ENCODE measurements at places on chromosomes 16 and 17.

- DNase-seq: no peak
Observed at GRCh38 chr16:89973235-89973634, 24.7 kb downstream of the DEF8 start.

DNA sequence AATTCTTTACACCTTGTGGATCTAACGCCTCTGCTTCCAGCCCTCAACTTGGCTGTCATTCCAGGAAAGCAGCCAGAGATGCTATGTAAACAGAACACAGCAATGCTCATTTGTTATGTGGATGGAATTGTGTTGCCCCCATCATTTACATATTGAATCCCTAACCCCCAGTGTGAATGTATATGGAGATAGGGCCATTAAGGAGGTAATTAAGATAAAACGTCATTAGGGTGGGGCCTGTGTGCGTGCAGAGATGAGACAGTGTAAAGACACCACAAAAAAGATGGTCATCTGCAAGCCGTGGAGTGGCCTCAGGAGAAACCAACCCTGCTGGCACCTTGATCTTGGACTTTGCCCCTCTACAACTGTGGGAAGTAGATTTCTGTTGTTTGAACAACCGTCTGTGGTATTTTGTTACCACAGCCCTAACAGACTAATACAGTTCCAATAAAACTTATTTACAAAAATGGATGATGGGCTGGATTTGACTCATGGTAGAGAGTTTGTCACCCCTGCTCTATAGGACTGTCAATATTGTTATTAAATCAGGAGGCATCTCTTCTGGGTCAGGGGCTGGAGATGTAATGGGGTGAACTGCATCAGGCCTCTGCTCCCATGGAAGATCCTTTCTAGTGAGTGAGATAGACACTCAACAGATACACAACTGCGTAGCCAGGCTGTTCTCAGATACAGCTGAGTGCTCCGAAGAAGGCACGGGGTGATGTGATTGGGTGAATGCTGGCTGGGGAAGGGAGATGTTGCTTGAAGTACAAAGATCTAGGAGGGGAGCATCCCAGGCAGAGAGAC, 339.0 kb downstream of the SNX29 start:
- DNase-seq: no peak

DNA sequence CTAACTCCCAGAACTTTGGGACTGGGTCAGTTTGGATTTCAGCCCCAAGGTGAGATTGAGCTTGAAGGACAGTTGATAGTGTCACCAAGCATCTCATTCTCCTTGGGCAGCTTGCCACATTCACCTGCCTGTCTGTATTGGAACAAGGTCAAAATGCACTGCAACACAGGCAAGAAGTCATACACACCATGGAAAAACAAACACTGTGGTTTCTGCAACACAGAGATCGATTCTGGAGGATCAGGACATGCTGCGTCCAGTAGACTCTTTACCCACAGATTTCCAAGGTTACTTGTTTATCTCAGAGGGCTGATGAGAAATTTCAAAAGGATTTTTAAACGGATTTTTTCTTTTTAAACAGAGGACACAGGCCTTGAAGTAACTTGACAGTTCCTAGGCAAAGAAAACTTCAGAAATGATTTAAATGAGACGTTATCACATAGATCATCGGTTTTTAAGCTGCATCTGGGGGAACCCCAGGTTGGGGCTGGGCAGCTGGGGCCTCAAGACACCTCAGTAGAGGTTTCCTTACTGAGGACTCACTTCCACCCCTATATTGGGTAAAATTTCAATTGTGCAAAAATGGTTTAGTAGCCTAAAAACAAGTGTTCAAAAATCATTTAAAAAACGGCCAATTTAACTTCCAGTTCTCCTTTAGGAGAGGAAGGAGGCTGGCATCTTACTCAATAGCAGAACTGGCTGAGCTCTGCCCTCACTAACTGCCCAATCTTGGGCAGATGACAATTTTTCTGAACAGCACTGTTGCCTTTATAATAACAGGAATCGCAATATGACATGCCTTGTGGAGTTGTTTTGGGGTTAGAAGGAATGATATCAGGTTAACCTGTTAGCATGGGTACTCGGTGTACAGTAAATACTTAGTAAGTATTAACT, 299.3 kb downstream of the XYLT1 start:
- no peak for DNase-seq

- no peak for DNase-seq
Observed at GRCh38 chr17:49580055-49580721, 4.5 kb downstream of the NXPH3 start.

DNA sequence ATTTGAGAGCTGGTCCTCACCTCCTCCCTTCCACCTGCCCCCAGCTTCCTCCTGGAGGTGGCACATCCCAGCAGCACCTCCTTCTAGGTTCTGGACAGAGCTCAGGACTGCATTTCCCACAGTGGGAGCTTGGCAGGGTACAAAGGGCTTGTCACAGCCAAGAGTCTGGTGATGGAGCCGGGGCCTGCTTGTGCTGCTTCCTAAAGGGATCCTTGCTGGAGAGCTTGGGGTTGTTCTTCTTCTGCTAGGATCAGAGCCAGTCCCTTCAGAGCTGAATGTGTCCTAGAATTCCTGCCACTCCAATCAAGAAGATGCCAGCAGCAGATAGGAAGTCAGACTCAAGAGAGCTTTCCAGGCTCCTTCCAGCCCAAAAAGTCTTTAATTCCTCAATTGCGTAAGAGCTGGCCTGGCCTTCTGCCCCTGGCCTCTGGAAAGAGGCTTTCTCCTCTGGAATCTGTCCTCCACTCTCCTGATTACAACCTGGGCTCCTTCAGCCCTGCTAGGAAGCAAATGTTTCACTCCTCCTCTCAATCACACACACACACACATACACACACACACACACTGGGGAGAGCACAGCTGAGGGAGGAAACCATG, 4.4 kb downstream of the CD300E start:
- no peak for DNase-seq
